Psoas muscle (tissue), 8 donors: ENCODE measurements at places on chromosomes 3 and 15. TPM values are rescaled to one million over a fixed set of nuclear protein-coding genes. Genes with fewer than 3 reads are reported as not detected.

Gene CFAP161
- total RNA-seq: not detected

Gene SRGAP3
- total RNA-seq: 2.6 TPM

Gene SNTN
- not detected for total RNA-seq

Gene KY
- 4.2 TPM for total RNA-seq

Gene PRTG
- total RNA-seq: 0.92 TPM

Gene ARGFX
- not detected for total RNA-seq

Gene CLDN16
- total RNA-seq: not detected

Gene CMTM8
- 1.8 TPM for total RNA-seq

Gene PRR20G
- not detected for total RNA-seq

Gene CTXN2
- total RNA-seq: not detected

Gene HIGD2B
- not detected for total RNA-seq

Gene UBAP1L
- total RNA-seq: 1.1 TPM

Gene ITIH1
- total RNA-seq: not detected

Gene NMNAT3
- total RNA-seq: 9.7 TPM

Gene GORASP1
- total RNA-seq: 40.7 TPM

Gene GALNT15
- 50.6 TPM for total RNA-seq

Gene LRRC34
- total RNA-seq: 0.40 TPM

Gene HCN4
- not detected for total RNA-seq

Gene CCDC54
- not detected for total RNA-seq

Gene PODXL2
- 1.5 TPM for total RNA-seq

Gene GABRB3
- total RNA-seq: 0.25 TPM

Gene RNF123
- 145 TPM for total RNA-seq

Gene TRPC1
- 0.78 TPM for total RNA-seq

Gene PLCH1
- total RNA-seq: 0.62 TPM

Gene CRYBG3
- total RNA-seq: 10.1 TPM

Gene IQCB1
- total RNA-seq: 5.8 TPM

Gene ESYT3
- 2.0 TPM for total RNA-seq

Gene ISLR
- total RNA-seq: 18.0 TPM

Gene CCR3
- 0.49 TPM for total RNA-seq
